ENCODE measurements at places on chromosomes 13 and 19.

DNA sequence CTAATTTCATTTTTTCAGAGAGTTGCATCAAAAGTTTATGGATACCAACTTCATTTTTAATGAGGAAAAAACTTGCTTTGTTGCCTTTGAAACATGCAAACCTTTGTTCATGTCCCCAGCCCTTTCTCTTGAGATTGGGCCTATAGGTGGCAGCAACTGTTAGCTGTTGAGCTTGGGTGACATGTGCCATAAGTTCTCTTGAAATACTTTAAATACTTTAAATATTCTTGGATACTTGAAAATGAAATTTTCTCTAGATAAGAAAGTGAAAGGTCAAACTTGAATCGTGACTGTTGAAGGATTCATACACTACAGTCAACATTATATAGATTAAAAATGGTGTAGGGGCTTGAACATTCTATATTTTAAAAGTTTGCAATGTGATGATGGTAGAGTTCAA, 294.9 kb downstream of the NDFIP2 start:
- DNase-seq = no peak

DNA sequence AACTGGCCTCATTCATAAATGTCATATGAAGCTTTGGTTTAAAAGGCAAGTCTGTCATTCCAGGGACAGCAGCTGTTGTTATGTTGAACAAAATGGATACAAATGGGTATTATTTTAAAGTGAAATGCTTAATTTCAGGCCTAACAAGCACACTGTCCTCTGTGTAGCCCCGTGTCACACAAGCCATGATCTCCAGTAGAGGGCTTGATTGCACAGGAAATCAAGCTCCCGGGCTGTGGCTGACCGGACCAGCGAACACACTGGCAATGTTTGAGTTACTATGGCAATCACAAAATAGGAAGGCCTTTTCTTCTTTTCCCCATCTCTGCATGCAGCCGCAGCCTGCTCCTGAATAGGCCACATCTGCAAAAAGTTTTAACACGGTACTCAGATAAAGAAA, 64.0 kb upstream of the GSX1 start:
- no peak for DNase-seq

DNA sequence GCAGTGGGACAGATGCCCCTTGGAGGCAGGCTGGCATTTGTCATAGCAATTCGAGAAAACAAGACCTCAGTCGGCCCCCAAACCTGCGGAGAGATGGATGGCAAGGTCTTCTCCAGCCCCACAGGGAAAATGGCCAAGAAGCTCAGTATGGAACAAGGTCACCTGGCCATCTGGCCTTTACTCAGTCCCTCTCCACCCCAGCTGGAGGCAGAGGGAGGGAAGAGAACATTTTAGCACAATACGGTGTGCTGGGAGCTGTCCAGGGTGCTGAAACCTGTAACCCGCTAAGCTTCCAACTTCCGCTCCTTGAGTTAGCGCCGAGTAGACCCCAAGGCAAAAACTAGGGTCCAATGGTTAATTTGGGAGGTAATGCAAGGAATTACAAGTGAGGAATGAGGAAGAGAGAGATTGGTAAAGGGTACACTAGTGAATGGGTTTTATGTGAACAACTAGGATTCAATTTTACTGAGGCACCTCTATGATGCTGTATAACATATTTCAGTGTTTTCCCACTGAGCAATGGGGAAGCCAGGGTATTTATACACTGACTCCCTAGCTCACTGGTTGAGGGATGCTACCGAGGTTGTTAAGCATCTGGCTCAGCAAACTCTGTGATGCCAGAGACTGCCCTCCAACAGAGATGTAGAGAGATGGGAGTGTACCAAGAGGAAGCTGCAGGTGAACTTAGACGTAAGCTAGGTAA, 64.3 kb downstream of the CACNA1A start:
- peak; percentile 64 for DNase-seq

GRCh38 chr19:6161271-6161850, 25.9 kb downstream of the ACSBG2 start:
- peak; percentile 63 for DNase-seq

DNA sequence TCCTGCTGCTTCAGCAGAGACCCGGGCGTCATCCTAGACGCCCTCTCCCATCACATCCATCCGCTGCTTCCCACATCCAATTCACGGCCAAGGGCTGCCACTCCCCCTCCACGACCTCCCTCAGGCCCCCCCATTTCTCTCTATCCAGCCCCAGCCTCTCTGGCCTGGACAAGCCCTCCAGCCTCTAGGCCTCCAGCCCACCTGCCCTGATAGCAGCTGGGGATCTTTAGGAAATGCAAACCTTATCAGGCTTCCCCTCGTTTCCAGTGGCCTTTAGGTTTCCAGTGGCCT, 51.6 kb downstream of the PEPD start:
- DNase-seq = no peak
